ENCODE measurements at places on chromosomes 12 and 14. TPM values are rescaled to one million over a fixed set of nuclear protein-coding genes. Genes with fewer than 3 reads are reported as not detected.

DNA sequence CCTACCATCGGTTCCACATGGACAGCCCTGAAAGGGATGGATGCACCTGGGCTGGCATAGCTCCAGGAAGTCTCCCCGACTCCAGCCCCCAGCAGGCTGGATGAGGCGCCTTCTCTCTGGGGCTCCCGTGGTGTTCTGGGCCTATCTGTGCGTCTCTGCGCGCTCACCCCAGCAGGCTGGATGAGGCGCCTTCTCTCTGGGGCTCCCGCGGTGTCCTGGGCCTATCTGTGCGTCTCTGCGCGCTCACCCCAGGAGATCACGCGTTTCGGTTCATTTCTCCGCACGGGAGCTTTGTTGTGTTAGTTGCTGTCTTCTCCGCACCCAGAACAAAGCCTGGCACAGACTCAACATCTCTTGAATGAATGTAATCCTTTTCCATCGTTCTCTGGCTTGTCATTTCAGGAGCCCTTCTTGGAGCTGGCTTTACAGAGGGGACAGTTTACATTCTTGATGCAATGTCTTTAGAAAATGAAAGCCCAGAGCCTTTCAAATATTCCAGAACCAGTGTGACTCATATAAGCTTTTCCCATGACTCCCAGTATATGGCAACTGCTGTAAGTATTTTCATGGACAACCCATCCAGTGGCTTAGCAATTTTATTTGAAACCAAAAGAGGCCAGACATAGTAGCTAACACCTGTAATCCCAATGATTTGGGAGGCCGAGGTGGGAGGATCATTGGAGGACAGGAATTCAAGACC lies 40.3 kb downstream of the CFAP251 start:
- H3K4me3 ChIP-seq, result no peak overlapping the region
- no peaks in the 10 kb centered on the region for H3K27me3 ChIP-seq
- H3K4me1 ChIP-seq, result peaks cover 9% of the 10 kb centered on the region
- no peaks in the 10 kb centered on the region for H3K36me3 ChIP-seq
- no peak overlapping the region for H3K27ac ChIP-seq

GRCh38 chr14:33016613-33017012 lies 77.9 kb downstream of the NPAS3 start:
- H3K27me3 ChIP-seq, result no peaks in the 10 kb centered on the region
- no peak overlapping the region for H3K27ac ChIP-seq
- no peak overlapping the region for H3K4me3 ChIP-seq
- no peaks in the 10 kb centered on the region for H3K4me1 ChIP-seq
- no peak for DNase-seq
- H3K36me3 ChIP-seq, result no peaks in the 10 kb centered on the region

- no peak overlapping the region for H3K4me3 ChIP-seq
- H3K27ac ChIP-seq, result no peak overlapping the region
- no peak for DNase-seq
- no peaks in the 10 kb centered on the region for H3K36me3 ChIP-seq
These were observed 74.6 kb downstream of the SLC38A4 start for GRCh38 chr12:46751173-46751572.

GRCh38 chr12:40499856-40500255 lies 192.4 kb upstream of the CNTN1 start:
- no peak for DNase-seq
- no peaks in the 10 kb centered on the region for H3K36me3 ChIP-seq
- no peaks in the 10 kb centered on the region for H3K4me1 ChIP-seq
- H3K4me3 ChIP-seq, result no peak overlapping the region
- H3K27me3 ChIP-seq, result no peaks in the 10 kb centered on the region

DNA sequence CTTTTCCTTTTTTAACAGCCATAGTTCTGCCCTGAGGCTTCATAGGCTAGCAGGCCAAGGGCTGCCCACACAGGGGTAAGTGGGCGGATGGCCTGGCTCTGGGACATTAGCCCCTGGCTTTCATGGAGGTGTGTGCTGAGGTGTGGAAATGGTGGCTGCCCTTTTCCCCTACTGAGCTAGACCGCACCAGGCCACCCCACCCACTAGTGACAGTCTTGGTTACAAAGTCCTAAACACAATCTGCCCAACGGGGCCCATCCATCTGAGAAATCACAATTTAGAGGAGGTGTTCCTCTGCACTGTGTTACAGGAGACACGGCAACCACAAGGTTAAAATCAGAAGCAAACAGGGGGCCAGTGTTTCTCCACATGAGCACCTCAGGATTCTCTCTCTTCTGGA lies 35.6 kb downstream of the APPL2 start:
- H3K36me3 ChIP-seq, result no peaks in the 10 kb centered on the region
- no peak overlapping the region for H3K27ac ChIP-seq
- no peak for DNase-seq
- no peaks in the 10 kb centered on the region for H3K27me3 ChIP-seq
- no peak overlapping the region for H3K4me3 ChIP-seq

GRCh38 chr14:81401420-81402122 lies 1.4 kb upstream of the STON2 start:
- H3K4me3 ChIP-seq, result no peak overlapping the region
- no peaks in the 10 kb centered on the region for H3K27me3 ChIP-seq
- DNase-seq, result no peak
- H3K4me1 ChIP-seq, result no peaks in the 10 kb centered on the region
- H3K36me3 ChIP-seq, result peaks cover 11% of the 10 kb centered on the region

GRCh38 chr14:91323671-91324605 lies 79.4 kb upstream of the GPR68 start:
- no peak overlapping the region for H3K4me3 ChIP-seq
- peak; percentile 98 for DNase-seq

DNA sequence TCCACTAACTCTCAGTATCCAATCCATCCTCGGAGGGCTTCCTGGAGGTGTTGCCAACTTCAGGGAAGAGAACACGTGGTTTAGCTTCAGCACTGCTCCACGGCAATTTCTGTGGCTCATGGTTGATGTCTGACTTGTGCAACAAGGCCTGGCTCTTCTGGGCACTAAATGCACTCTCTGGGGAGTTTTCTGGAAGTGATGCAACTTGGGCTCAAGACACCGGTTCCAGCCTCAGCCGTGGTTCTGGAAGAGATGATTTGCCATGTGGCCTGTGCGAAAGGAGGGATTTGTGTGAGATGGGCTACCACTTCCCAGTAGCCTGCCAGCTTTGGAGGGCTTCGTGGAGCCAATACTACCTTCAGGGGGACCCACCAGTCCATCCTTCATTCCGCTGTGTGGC lies 118.6 kb upstream of the RTL1 start:
- H3K36me3 ChIP-seq, result no peaks in the 10 kb centered on the region

GRCh38 chr12:57723630-57723962 lies 14.9 kb downstream of the AGAP2 start:
- peaks cover 8% of the 10 kb centered on the region for H3K36me3 ChIP-seq
- H3K4me1 ChIP-seq, result peaks cover 20% of the 10 kb centered on the region
- H3K27ac ChIP-seq, result no peak overlapping the region
- DNase-seq, result no peak
- H3K27me3 ChIP-seq, result peaks cover 29% of the 10 kb centered on the region
- H3K4me3 ChIP-seq, result no peak overlapping the region

- no peak for DNase-seq
- peaks cover 13% of the 10 kb centered on the region for H3K4me1 ChIP-seq
- H3K36me3 ChIP-seq, result no peaks in the 10 kb centered on the region
- H3K27me3 ChIP-seq, result no peaks in the 10 kb centered on the region
These were observed 126.1 kb upstream of the MAX start for GRCh38 chr14:65228436-65228835.

GRCh38 chr14:23550131-23550811 lies 1.3 kb downstream of the ZFHX2 start:
- no peaks in the 10 kb centered on the region for H3K27me3 ChIP-seq
- H3K4me3 ChIP-seq, result peak overlapping the region; percentile 99
- peaks cover 54% of the 10 kb centered on the region for H3K4me1 ChIP-seq
- H3K36me3 ChIP-seq, result peaks cover 3% of the 10 kb centered on the region
- peak overlapping the region; percentile 61 for H3K27ac ChIP-seq

ZFHX2 gene
- 27.0 TPM for total RNA-seq

- H3K4me1 ChIP-seq, result no peaks in the 10 kb centered on the region
- no peaks in the 10 kb centered on the region for H3K27me3 ChIP-seq
- DNase-seq, result peak; percentile 42
- no peak overlapping the region for H3K4me3 ChIP-seq
- H3K27ac ChIP-seq, result no peak overlapping the region
These were observed 31.3 kb downstream of the CYP46A1 start for GRCh38 chr14:99715266-99716000.

ADAMTS20 gene
- total RNA-seq, result 4.5 TPM

ITGB7 gene
- total RNA-seq, result 1.2 TPM

SIX1 gene
- 0.46 TPM for total RNA-seq

DNA sequence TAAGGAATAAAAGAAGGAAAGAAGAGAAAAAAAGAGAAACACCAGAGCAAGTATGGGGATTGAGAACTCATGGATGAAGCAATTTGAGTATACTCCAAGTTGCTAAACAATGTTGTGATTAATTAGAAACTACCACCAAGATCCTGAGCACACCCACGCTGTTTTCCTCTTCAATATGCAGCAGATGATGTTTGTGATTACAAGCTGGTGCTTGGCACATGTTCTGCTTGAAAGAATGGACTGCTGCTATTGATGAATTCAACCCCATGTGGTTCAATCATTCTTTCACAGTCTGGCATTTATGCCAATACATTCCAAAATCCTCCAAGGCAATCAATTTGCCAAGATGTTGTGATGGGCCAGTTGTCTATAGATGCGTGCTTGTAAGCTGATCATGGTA lies 146.8 kb downstream of the SLC2A13 start:
- no peaks in the 10 kb centered on the region for H3K4me1 ChIP-seq
- no peak for DNase-seq
- no peak overlapping the region for H3K27ac ChIP-seq
- no peak overlapping the region for H3K4me3 ChIP-seq
- H3K27me3 ChIP-seq, result no peaks in the 10 kb centered on the region
- no peaks in the 10 kb centered on the region for H3K36me3 ChIP-seq

DNA sequence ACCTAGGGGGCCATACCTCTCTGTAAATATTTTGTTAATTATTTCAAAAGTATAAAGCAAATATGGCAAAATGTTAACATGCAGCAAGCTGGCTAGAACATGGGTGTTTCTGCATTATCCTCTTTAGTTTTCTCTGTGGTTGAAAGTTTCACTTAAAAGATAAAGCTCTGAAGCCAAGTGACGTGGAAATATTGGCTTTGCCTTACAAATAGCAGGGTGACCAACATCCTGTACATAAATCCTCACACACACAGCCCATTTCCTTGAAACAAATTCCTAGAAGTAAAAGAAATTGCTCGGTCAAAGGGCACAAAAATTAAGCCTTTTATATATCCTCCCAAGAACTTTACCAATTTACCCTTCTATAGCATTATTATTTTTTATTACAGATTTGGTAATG lies 10.6 kb upstream of the VWF start:
- H3K27me3 ChIP-seq, result no peaks in the 10 kb centered on the region
- H3K4me1 ChIP-seq, result no peaks in the 10 kb centered on the region
- no peaks in the 10 kb centered on the region for H3K36me3 ChIP-seq
- H3K27ac ChIP-seq, result no peak overlapping the region

- no peak for DNase-seq
- H3K4me3 ChIP-seq, result no peak overlapping the region
- no peaks in the 10 kb centered on the region for H3K36me3 ChIP-seq
- H3K27me3 ChIP-seq, result no peaks in the 10 kb centered on the region
- no peak overlapping the region for H3K27ac ChIP-seq
These were observed 84.0 kb downstream of the SYNE3 start for GRCh38 chr14:95432144-95433093.

PARPBP gene
- total RNA-seq, result 38.1 TPM

DNA sequence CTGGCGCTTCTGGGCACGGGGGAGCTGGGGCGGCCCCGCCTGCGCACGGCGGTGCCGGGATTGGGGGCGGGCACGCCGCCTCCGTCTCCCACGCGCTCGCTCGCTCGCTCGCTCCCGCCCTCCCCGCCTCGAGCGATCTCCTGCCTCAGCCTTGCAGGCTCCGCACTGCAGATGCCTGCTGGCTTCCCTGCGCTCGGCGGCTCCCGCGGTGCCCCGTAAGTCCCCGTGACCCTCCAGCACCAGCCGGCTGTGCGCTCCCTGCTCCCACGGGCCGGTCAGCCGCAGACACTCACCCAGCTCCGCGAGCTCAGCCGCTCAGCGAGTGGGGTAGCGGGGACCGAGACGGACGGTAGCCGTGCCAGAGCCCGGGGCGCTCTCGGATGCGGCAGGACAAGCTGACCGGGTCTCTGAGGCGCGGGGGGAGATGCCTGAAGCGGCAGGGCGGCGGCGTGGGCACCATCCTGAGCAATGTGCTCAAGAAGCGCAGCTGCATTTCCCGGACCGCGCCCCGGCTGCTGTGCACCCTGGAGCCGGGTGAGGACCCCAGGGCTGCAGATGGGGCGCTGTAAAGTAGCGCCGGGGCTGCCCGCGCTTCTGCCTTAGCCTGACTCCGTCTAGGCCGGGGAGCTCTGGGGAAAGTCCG lies at the start of gene TBC1D30:
TBC1D30 (plus strand) TSS at position 148 of the 643 bp plus-strand sequence; CDS start at position 381, 233 bp downstream.
- peak; percentile 73 for DNase-seq
- peaks cover 33% of the 10 kb centered on the region for H3K27me3 ChIP-seq
- H3K36me3 ChIP-seq, result no peaks in the 10 kb centered on the region
- peak within 1 kb of the TSS; percentile 67 for H3K4me3 ChIP-seq
- H3K4me1 ChIP-seq, result no peaks in the 10 kb centered on the region
- H3K27ac ChIP-seq, result no peak within 1 kb of the TSS

DNA sequence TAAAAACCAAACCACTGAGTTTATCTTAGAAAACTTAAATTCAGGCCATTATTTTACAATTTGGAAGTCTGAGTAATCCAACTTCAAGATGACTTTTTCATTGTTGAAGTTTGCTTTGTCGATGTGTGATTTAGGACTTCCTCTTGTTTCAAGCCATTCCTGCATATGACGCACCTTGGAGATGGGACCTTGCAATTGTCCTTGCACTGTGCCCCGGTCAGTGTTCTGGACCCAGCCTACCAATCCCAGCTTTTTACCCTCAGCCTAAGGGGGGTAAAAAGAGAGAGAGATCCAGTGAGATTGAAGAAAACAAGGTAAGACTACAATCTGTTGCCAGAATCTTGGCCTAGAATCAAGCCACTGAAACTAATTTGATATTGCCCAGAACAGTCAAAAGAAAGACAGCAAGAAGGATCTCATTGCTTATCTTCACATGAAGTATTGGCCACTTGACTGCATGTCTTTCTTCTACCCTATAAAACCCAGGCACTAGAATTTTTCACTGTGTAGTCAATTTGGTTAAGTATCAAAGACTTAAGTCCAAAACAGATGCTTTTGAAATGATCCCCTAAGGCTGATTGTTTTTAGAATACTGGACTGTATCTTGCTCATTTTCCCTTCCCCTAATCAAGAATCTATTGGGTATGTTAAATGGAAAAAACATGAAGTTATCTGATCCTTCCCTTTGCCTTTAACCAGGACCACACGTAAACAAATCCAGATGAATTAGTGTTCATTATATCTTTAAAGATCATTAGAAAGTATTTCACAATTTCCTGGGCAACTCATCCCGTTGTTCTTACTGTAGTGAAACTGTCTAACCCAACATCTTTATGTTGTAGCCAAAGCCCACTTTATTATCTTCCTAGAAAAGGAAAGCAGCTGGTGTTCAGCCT lies 2.4 kb upstream of the MLH3 start:
- H3K36me3 ChIP-seq, result no peaks in the 10 kb centered on the region
- no peak for DNase-seq
- no peak overlapping the region for H3K27ac ChIP-seq
- no peaks in the 10 kb centered on the region for H3K27me3 ChIP-seq
- H3K4me1 ChIP-seq, result no peaks in the 10 kb centered on the region

LRTM2 gene
- not detected for total RNA-seq

KRT74 gene
- not detected for total RNA-seq

ARHGEF25 gene
- total RNA-seq, result 6.4 TPM

Measured in H1 (cell line).